ENCODE measurements at places on chromosomes 2 and 18.
A peak's percentile ranks its signal among the peaks of the same experiment; 100 is the strongest.

DNA sequence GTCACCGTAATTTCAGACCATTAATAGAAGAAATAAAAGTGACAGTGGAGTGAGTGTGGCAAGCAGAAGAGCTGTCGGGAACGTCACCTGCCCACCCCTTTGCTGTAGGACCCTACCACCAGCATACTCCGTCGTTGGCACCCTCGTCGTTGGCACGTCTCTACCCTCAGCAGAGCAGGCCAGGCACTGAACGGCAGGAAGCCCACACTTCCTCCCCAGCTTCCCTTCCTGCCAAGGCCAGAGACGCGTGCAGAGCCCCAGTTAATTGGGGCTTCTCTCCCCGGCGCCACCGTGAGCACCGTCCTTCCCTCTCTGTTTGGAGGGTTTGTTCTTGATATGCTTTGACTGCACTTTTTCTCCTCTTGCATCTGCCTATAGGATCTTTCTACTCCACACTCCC is 27.0 kb upstream of the NFATC1 start:
- no peak for DNase-seq

GRCh38 chr2:164205347-164205746 is 415.9 kb downstream of the GRB14 start:
- DNase-seq: no peak

GRCh38 chr2:192407692-192408091 is 213.0 kb upstream of the TMEFF2 start:
- DNase-seq: no peak

DNA sequence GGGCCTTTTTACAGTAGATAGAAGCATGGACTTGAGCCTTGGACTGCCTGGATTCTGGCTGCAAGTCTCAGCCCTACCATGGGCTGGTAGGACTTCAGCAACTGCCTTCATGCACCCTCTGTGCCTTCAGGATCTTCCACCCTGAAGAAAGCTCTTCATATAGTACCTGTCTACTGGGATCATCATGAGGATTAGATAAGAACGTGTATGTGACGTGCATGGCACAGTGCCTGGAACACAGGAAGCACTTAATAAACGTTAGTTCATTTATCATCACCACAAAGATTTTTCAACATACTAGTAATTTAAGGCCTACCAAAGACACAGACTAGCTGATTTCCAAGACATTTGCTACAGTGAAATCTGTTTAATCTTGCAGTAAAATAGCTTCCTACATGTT is 53.2 kb upstream of the ITM2C start:
- DNase-seq: no peak

DNA sequence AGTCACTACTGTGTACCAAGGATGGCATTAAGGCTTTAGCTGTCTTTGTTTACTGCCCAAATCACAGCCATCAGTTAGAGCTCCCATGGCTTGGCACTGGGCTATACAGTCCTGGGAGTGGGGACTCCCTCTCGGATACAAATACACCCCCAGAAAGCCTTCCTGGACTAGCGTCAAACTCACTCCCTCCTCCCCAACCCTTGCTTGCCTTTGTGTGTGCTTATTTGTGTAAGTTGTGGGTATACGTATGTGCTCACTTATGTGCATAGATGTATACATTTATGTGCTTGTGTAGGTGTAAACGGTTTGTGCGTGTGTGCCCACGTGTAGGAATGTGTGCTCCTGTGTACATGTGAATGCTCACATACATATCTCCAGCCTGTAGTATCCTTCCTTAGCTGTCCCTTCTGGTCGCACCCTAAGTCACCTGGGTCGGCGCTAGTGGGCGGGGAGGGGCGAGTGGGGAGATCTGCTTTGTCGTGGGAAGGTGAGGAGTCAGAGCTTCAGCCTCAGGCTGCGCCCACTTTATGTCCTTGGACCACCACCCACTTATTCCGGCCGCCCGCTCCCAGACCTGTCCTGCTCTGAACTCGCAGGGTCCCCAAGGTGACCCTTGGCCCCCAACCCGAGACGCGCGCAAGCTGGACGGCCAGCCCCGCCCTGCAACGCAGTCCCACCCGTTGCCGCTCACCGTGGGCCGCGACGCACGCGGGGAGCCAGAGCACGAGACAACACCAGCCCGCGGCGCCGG is 461 bp downstream of the PRADC1 start:
- peak; percentile 31 for DNase-seq

- no peak for DNase-seq
These were observed 55.1 kb downstream of the MYO7B start for GRCh38 chr2:127590386-127591190.

GRCh38 chr2:161075701-161076100 is 84.5 kb upstream of the TANK start:
- DNase-seq: no peak

DNA sequence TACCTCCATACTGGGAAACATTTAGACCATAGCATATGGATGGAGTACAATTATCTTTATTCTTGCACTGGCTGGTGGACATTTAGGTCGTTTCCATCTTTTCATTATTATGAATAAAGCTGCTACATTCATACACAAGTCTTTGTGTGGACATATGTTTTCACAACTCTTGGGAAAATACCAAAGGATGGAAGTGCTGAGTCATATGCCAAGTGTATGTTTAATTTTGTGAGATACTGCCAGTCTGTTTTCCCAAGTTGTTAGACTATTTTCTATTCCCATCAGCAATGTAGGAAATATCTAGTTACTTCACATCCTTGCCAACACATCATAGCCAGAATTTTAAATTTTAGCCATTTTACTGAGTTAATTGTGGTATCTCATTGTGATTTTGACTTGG is 91.5 kb downstream of the GALNT13 start:
- DNase-seq: no peak

GRCh38 chr2:240596491-240596931 is 10.0 kb downstream of the CAPN10 start:
- no peak for DNase-seq

DNA sequence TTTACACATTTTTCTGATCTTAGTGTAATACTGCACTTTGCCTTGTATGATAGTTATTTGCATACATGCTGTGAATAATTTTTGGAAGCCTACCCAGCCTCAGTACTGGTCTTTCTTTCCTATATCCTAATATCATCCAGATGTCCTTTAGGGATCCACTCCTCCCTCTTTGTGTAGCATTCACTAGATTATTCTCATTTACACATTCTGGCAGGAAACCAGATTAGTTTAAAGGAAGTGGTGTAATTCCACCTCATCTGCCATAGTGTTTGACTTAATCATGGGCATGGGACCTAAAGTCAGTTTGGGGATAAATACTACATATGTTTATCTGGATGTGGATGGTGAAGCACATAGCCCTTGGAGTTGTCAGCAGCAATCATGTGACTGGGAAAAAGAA is 444.9 kb upstream of the MAP2 start:
- DNase-seq: no peak

GRCh38 chr18:48950536-48951447 is at the start of gene SMAD7:
Gene SMAD7, minus strand, starts transcription at chr18:48950965. Its CDS starts 541 bp downstream, at chr18:48950424.
- DNase-seq: no peak

GRCh38 chr18:42268798-42269197 is 313.8 kb downstream of the PIK3C3 start:
- no peak for DNase-seq

GRCh38 chr2:30301551-30301950 is 70.2 kb downstream of the LBH start:
- no peak for DNase-seq

DNA sequence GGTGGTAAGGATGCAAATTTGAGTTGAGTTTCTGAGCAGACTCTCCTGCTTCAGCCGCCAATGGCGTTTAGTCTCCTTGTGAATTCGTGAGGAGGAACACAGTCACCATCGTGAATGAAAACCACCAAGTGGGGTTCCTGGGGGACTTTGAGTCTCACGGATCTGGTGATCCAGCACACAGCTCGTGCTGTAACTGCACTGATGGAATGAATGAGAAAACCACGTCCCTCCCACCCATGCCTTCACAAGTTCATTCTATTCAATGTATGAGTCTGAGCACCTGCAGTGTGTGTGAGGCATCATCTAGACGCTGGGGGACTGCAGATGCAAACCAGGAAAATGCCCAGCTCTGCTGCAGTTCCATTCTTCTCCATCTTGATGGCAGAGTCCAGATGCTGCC is 127.9 kb downstream of the PIEZO2 start:
- no peak for DNase-seq

- no peak for DNase-seq
These were observed 562.0 kb upstream of the TNP1 start for GRCh38 chr2:217421834-217422233.

DNA sequence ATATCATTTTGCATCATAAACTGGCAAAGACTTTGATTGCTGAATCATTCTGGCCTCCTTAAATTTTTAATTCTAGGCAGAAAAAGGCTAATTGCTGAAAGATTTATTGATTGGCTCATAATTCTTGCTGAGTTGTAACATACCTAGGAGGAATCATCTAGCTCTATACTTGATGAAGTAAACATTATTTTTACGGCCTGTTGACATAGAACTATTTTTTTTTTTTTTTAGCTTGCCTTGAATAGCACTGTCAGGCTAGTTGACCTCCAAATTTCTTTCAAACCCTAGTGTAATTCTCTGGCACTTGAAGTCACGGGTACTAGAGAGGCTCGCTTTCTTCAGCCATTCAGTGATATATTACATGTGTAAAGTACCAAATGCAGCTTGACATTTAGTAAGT is 2.8 kb downstream of the SERPINB12 start:
- no peak for DNase-seq

DNA sequence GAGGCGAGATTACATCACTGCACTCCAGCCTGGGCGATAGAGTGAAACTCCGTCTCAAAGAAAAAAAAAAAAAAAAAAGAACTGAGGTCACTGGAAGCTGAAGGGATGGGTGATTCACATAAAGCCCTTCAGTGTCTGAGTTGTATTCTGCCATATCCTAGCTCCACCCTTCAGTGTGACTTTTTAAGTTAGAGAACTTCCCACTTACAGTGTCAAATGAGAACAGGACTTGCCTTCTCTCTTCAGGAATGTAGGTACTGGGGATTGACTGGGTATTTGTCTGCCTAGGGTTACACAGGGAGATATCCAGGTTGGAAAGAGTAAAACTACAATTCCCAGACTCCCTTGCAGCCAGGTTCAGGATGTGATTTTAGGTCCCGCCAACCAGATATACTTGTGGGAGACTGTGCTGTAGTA is 37.9 kb downstream of the EHD3 start:
- DNase-seq: no peak

- DNase-seq: no peak
These were observed 61.3 kb downstream of the ZNF516 start for GRCh38 chr18:76433788-76434187.

GRCh38 chr2:44879269-44880124 is 62.0 kb upstream of the SIX3 start:
- DNase-seq: no peak

DNA sequence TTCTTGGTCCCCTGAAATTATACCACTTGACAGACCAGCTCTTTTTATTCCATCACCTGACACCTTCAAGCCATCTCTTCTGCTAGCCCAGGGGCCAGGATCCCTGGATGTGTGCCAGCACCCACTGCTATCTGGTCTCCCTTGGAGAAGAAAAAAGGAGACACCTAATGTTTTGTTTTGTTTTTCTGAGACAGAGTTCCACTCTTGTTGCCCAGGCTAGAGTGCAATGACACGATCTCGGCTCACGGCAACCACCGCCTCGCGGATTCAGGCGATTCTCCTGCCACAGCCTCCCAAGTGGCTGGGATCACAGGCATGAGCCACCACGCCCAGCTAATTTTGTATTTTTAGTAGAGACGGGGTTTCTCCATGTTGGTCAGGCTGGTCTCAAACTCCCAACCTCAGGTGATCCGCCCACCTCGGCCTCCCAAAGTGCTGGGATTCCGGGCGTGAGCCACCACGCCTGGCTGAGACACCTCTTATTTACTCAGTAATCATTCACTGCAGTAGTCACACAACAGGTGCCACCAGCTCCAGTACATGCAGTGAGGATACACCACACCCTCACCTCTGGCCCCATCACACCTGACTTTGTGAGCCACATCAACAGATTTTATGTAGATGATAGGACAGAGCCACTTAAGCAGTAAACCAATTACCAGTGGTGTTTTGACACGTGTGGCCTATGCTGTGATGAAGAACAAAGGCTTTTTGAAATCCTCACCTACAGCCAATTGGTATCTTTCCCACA is 42.8 kb upstream of the PCBP1 start:
- DNase-seq: no peak

- DNase-seq: no peak
These were observed 205.1 kb downstream of the TNS1 start for GRCh38 chr2:217797661-217798069.

DNA sequence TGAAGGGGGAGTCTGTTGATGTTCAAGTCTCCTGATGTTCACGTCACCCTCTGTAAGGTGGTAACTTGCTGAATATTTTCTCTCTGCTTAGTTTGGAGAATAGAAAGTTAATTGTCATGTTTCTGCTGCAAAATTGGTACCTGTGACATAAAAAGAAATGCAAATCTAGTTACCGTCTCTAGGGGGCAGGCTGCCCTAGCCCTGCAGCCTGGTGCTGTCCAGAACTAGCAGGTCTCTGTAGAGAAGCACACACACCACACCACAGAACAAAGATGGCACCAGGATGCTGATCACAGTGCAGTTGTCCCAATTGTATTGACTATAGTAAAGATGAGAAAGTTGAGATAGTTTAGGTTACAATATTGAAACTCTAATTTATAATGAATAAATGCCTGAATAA is 47.0 kb downstream of the SLC9A4 start:
- DNase-seq: peak; percentile 7

DNA sequence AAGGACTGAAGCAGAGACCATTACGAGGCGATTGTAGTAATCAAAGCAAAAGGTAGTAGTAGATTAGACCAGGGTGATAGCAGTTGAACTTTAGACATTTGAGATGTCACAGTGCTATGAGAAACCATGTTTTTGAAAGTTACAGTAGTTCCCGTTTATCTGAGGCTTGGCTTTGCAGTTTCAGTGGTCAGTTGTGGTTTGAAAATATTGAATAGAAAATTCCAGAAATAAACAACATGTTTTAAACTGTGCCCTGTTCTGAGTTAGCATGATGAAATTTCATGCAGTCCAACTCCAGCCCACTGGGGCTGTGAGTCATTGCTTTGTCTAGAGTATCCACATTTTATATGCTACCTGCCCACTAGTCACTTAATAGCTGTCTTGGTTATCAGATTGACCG is 47.5 kb downstream of the ZNF638 start:
- no peak for DNase-seq

- no peak for DNase-seq
These were observed 108.7 kb downstream of the DPP10 start for GRCh38 chr2:114550895-114551793.
